ENCODE measurements at places on chromosomes 16 and 17.

DNA sequence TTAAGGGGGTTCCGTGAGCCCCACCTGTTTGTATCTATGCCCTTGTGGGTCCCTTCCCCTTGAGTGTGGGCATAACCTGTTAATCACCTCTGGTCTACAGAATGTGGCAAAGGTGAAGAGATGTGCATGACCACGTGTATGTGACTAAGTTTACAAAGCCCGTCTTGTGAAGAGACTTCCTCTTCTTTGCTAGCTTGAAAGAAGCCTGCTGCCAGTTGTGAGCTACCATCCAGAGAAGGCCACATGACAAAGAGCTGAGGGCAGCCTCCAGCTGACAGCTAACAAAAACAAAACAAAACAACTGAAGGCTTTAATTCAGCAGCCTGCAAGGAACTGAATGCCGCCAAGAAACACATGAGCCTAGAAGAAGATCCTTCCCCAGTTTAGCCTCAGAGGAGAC lies 112.0 kb downstream of the AXIN2 start:
- no peak for DNase-seq

DNA sequence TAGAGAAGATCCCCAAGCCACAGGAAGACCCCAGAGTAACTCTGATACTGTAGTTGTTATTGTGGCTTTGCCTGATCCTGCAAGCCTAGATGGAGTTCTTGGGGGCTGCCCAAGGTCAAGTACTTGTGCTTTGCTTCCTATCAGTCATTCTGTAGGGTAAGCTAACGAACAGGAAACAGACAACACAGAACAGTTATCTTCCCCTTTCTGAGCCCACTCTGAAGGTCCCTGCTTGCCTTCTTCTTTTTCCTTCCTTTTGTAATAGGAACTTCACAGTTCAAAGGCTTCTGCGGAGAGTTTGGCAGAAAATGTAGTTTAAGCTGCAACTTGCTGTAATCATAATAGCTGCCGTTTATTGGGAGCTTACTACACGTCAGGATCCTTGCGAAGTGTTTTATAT lies 494.1 kb upstream of the ERCC4 start:
- DNase-seq: no peak

GRCh38 chr17:14940938-14941265 lies 324.2 kb downstream of the PMP22 start:
- DNase-seq: no peak

DNA sequence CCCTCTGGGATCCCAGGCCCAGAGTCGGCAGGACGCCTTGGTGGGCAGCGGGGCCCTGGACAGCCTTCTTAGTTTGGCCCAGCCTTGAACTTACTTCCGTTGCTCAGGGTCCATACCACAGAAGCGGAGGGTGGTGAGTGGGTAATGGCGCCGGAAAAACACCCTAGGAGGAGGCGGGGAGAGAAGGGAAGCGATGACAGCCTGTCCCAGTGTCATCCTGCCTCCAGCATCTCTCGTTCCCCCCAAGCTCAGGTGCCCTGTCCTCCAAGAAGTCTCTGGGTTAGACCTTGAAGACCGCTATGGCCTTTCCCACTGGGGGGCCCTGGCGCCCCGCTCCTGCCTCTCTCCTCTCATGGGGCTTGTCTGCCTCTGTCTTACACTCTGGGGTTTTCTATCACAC lies 22.9 kb downstream of the TNS4 start:
- no peak for DNase-seq

- DNase-seq: no peak
Measured at GRCh38 chr16:88871349-88871702, 4.9 kb upstream of the PABPN1L start.

DNA sequence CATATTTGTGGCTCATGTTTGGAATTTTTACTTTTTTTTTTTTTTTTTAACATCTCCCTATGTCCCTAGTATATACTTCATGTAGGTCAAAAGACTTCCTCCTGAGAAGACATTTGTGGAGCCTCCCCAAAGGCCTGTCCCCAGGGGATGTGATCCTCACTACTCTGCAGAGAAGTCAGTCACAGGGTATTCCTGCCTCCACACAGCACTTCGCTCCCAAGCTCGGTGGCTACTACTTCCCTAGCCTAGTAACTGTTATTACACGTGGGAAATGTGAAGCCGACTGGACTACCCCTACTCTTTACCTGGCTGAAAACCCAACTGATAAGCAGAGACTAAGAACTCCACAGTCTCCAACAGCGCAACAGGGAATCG lies 116.8 kb downstream of the HIC1 start:
- peak; percentile 48 for DNase-seq

GRCh38 chr17:968812-969730 lies 10.5 kb downstream of the NXN start:
- peak; percentile 83 for DNase-seq

DNA sequence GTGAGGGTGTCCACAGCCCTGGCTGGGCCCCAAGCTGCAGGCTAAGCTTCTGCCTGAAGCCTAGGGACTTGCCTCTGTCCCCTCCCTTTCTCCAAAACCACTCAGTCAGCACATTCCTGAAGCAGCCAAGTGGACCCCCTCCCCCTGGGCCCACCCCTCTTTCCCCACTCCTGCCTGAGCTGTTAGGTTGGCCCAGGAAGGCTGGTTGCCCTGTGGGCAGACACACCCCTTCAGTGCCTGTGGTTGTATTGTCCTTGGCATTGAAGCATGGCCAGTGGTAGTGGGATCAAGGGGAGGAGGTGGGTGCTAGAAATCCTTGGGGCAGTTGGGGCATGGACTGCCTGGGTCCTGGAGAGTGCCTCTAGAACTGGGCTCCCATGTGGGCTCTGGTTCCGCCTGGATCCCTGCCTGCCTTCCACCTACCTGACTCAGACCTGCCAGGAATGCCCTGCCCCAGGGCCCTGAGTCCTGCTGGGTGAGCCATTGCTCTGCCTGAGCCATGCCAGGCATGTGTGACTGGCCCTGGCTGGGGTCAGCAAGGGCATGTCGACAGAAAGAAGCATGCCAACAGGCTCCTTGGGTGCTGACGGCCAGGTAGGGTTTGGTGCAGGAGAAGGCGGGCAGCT lies 2.1 kb downstream of the TRAF4 start:
- peak; percentile 38 for DNase-seq

GRCh38 chr16:15605839-15606517 lies 37.0 kb downstream of the MARF1 start:
- no peak for DNase-seq

- no peak for DNase-seq
Measured at GRCh38 chr16:35602116-35602515, 2142.7 kb downstream of the TP53TG3F start.

DNA sequence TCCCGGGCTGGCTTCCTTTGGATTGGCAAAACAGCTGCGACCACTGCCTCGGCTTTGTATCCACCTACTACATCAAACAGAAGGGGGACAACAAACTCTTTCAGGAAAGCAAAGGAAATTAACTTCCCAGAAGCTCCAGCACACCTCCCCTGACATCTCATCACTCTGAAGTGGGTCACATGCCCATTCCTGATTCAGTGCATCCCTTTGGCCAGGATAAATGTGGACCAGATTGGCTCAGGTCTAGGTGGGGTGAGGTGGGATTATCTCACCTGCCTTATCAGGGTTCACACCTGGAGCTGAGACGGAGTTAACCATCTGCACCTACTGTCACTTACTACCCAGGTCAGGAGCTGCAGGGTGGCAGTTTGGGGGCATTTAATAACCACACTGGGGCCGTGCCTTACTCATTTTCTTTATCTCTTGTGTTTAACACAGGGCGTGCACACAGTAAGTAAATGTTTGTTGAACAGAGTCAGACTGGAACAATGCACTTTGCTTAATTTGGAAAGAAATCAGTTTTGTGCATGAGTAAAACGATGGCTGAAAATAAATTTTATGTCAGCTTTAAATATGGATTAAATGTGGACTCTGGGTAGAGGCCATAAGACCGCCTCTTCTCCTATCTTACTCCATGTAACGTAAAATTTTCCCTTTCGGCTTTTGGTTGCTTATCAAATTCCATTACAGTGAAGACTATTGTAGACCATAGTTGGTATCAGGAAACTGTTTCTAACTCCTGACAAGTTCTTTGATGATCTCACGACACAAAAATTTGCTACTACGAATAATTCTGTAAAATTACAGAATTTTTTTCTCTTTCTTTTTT lies 36.0 kb downstream of the IQCK start:
- DNase-seq: peak; percentile 21

DNA sequence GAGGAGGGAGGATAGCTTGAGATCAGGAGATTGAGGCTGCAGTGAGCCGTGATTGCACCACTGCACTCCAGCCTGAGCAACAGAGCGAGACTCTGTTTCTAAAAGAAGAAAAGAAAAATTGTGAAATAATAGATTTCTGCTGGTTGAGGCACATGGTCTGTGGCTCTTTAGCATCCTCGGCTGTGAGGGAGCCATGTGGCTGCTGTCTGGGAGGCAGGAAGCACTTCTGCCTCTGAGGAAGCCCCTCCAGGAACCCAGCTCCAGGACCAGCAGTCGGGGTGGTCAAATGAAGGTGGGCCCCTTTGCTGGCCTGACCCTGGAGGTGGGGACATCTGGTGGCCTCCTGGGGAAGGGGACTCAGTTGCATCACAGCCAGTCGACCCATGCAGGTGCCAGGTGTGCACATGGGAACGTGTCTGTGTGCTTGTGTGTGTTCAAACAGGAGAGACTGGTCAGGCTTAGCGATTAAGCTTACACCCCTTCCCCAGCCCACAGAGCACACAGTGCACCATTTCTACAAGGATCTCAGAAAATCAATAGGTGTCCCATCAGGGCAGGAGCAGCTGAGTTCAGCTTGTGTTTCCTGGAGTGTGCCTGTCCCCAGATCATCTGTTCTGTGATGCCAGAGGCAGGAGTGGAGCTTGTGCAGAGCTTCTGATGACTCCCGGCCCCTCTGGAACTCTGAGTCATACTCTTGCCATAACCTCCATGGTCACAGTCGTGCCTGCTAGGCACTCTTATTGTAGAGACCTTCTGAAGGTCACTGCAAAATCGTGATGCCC lies 24.3 kb upstream of the MGAT5B start:
- DNase-seq: no peak

DNA sequence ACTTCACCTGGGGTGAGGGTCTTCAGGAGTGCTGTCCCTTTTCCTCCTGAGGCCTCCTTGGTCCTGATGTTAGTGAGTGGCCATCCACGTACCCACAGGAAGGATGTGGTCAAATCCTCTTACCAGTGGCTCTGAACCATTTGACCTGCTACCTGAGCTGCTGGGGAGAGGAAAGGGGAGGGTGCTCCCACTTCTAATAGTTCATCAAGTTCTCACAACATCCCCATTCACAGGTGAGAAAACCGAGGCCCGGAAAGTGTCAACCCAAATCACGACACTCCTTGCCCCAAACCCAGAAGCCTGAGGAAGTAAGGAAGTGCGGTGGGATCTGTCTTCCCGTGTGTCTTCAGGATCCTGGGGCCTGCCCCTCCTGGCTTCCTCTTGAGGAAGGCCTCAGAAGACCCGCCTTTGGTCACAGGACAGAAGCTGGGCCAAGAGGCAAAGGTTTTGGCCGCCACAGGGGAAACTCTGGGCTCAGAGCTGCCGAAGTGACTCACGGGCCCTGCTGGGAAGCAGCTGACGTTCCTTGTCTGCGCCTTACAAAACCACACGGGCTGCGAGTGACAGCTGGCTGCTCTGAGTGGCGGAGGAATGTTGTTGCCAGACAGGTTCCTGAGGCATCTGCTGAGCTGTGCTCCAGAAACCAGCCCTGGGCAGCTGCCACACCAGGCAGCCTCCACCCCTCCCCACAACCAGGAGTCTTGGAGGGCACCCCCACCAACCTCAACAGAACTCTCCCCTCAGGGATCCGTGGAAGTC lies 13.9 kb upstream of the KIFC3 start:
- DNase-seq: peak; percentile 73

DNA sequence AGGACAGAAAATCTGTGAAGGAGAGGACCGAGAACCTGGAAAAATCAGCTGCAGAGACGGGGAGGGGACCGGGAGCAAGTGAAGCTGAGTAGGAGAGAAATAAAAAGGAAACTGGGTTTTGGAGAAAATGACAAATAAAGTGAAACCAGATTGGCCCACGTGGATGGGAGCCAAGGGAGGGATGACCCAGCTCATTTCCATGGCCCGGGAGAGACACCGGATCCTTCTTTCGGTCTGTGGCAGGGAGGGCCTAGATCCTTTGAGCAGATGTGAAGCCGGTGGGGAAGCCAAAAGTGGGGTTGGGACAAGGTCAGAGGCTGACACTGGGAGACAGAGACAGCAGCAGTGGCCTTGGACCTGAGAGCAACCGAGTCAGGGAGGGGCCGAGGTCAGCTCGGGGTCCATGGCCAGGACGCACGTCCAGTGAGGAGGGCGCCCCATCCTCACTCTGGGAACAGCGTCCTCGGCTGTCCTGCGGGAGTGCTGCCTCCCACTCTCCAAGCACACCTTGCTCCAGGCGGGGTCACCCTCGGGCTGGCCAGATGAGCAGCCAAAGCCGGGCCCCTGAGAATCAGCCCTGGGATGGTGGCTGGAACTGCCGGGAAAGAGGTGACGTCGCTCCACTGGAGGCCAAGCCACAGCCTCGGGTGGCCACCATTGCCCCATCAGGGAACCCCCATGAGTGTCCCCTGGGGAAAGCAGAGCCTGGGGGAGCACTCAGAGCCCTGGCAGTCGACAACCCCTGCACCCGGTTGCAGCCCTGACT lies 50.8 kb upstream of the CDR2 start:
- DNase-seq: peak; percentile 68

- DNase-seq: no peak
Measured at GRCh38 chr17:65261682-65262636, 124.8 kb downstream of the RGS9 start.

GRCh38 chr17:20266806-20267458 lies 200.4 kb downstream of the LGALS9B start:
- DNase-seq: peak; percentile 55

- no peak for DNase-seq
Measured at GRCh38 chr16:1560153-1560552, 26.7 kb downstream of the TMEM204 start.

- no peak for DNase-seq
Measured at GRCh38 chr17:75511610-75512575, 3.4 kb downstream of the CASKIN2 start.

- no peak for DNase-seq
Measured at GRCh38 chr17:40105861-40106759, 5.7 kb upstream of the NR1D1 start.

- no peak for DNase-seq
Measured at GRCh38 chr17:64259426-64259825, 3.6 kb downstream of the TEX2 start.

DNA sequence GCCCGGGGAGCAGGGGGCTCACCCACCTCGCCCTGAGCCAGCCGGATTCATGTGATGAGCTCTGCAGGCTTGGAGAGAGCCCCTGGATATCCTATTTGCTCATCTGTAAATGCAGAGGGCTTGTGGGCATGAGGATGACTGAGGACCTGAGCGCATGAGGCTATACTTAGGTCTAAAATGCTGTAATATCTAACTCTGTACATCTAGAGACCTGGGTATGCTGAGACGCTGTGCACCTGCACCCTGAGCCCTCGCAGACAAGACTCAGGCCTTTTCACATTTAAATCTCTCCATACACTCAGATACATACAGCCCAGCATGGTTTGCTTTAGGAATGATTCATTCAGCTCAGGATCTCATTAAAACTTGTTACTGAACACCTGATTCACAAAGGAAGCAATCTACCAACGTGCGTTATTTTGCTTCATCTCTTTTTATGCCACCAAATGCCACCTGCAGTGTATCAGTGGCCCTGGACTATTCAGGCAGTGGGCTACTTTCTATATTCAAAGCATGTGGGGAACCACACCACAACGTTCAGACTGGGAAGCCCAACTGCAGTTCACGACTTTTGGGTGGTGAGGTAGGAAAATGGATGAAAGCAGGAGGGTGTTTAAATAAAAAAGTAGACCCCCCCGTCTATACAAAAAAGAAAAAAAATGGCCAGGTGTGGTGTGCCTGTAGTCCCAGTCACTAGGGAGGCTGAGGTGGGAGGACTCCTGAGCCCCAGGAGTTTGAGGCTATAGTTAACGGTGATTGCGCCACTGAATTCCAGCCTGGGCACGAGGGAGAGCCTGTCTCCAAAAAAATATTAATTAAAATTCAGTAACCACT lies 12.0 kb downstream of the USP7 start:
- no peak for DNase-seq

- DNase-seq: no peak
Measured at GRCh38 chr16:89366561-89367537, 123.5 kb downstream of the ANKRD11 start.

All from adipocyte (in vitro differentiated cells).